ENCODE measurements at places on chromosomes 6 and 20. TPM values are rescaled to one million over a fixed set of nuclear protein-coding genes. Genes with fewer than 3 reads are reported as not detected.

The KHDC1 gene
- not detected for total RNA-seq

The NHLRC1 gene
- 3.9 TPM for total RNA-seq

The COL21A1 gene
- total RNA-seq = 4.9 TPM

The TRIM31 gene
- not detected for total RNA-seq

The TPD52L1 gene
- total RNA-seq = 146 TPM

The C6orf15 gene
- 17.8 TPM for total RNA-seq

The ALDH8A1 gene
- 0.88 TPM for total RNA-seq

The CST7 gene
- total RNA-seq = 5.1 TPM

- DNase-seq = no peak
Measured at GRCh38 chr6:15017261-15017660, 228.6 kb upstream of the JARID2 start.

DNA sequence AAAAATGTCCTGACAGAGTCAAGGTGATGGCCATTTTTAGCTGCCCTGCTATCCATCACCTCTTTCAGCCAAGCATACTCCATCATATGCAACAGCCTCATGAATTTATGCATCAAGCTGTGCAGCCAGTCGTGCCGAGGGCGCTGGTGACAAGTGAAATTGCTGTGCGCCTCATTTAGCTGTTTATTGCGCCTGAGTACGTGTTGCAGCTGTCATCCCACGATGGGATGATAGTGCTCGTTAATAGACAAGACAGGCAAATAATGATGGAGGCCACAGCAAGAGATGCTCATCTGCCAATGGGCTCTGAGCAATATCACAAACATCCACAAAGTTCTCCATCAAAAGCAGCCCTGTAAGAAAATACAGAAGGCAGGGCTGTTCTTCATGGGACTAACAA is 562.3 kb upstream of the POU3F2 start:
- DNase-seq = no peak

DNA sequence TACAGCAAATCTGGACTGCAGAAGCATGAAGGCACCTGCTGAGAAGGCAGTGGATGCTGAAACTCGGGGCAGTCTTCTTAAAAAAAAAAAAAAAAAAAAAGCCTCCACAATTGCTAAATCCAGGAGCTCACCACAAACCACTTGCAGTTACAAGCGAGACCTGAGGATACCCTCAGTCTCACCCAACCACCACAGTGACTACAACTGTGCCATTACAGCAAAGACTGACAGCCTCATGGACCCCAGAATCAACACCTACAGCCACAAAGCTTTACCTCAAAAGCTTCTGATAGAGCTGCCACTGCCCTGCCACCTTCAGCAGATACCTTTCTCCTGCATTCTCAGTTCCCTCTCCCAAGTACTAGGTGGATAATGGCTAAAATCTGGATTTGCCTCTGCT is 9.0 kb downstream of the COL21A1 start:
- no peak for DNase-seq

DNA sequence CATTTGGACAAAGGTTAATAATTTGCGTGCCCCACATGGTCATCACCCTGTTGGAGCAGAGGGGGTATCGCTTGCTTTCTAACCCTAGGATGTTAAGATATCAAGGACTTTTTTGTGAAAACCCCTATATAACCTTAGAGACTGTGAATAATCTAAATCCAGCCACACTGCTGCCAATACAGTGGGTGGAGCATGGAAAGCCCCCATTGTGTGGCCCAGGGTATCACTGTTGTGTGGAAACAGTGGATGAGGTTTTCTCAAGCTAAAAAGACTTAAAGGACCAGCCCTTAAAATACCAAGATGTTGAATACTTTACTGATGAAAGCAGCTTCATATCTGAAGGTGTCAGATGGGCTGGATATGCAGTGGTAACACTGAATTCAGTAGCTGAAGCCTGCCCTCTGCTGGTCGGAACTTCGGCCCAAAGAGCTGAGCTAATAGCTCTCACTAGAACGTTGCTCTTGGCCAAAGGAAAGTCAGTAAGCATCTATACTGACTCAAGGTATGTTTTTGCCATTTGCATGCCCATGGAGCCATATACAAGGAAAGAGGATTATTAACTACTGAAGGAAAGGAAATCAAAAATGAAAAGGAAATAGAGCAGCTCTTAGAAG is 695.2 kb downstream of the PHF3 start:
- no peak for DNase-seq

DNA sequence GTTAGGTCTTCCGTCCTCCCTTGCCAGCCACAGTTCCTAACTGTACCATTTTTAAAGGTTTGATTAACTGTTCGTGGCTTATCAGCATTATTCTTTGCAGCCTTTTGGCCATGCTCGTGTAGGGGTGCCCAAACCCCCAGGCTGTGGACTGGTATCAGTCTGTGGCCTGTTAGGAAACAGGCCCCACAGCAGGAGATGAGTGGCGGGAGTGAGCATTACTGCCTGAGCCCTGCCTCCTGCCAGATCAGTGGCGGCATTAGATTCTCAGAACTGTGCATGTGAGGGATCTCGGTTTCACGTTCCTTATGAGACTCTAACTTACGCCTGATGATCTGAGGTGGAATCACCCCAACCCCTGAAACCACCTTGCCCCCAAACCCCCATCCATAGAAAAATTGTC is 79.3 kb downstream of the TBC1D7 start:
- DNase-seq = peak; percentile 37

GRCh38 chr6:50362706-50363105 is 313.0 kb upstream of the DEFB112 start:
- DNase-seq = no peak

GRCh38 chr6:70952608-70953165 is 4.2 kb downstream of the B3GAT2 start:
- DNase-seq = no peak

DNA sequence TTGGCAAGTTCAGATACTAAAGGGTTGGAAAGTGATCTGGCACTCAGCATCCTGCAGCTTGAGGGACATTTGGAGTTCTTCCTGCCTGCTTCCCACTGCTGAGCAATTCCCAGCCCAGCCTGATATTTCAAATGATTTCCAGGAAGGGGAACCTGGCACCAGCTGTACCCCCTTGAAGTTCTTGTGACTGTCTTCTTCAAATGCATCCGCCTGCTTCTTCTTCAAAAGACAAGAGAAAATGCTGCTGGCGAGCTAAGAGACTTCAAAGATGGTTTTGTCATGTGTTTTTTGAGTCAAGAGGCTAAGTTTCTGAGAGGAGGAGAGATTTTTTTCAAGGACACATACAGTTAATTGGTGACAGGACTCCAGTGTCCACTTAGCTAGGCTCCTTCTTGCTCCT is 42.6 kb upstream of the B4GALT5 start:
- no peak for DNase-seq

GRCh38 chr20:62762376-62762775 is 33.9 kb upstream of the MRGBP start:
- DNase-seq = no peak

DNA sequence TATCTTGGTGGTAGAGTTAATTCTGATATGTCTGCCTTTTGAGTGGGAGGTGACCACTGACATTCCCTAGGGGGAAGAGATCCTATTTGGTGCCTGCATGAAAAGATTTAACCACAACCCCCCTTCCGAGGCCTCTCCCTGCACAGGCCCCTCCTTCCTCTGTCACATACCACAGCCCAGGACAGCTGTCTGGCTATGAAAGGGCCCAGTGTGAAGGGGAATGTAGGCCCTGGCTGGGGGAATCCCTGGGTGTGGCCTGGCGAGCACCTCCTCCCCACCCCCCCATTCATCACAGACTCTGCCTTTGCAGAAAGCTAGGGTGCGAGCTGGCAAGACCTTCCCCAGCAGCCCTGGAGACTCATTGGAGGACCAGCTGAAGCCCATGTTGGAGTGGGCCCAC is 27.4 kb upstream of the MAPRE1 start:
- DNase-seq = no peak

- DNase-seq = no peak
Measured at GRCh38 chr20:63268671-63269439, 3.8 kb upstream of the ARFGAP1 start.

DNA sequence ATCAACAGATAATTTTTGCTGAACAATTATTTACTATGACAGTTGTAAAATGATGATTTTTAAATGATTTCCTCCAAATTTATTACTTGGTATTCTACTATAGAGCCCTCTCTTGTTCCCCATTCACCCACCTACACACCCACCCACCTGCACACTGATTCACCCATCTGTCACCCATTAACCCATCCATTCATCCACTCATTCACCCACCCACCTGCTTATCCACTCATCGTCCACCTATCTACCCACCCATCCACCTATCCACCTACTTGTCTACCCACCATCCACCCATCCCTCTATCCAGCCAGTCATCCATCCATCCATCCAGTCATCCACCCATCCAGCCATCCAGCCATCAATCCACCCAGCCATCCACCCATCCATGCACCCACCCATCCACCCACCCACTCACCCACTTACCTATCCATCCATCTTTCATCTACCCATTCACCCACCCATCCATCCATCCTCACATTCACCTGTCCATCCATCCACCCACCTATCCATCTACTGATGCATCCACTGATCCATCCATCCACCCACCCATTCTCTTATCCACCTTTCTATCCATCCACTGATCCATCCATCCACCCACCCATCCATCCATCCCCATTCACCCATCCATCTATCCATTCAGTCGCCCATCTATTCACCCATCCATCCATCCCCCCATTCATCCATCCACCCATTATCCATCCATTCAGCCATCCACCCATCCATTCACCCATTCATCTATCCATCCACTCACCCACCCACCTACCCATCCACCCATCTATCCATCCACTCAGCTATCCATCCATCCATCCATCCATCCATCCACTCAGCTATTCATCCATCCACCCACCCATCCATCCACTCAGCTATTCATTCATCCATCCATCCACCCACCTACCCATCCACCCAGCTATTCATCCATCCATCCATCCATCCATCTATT is 72.0 kb downstream of the SYNJ2 start:
- DNase-seq = peak; percentile 73

DNA sequence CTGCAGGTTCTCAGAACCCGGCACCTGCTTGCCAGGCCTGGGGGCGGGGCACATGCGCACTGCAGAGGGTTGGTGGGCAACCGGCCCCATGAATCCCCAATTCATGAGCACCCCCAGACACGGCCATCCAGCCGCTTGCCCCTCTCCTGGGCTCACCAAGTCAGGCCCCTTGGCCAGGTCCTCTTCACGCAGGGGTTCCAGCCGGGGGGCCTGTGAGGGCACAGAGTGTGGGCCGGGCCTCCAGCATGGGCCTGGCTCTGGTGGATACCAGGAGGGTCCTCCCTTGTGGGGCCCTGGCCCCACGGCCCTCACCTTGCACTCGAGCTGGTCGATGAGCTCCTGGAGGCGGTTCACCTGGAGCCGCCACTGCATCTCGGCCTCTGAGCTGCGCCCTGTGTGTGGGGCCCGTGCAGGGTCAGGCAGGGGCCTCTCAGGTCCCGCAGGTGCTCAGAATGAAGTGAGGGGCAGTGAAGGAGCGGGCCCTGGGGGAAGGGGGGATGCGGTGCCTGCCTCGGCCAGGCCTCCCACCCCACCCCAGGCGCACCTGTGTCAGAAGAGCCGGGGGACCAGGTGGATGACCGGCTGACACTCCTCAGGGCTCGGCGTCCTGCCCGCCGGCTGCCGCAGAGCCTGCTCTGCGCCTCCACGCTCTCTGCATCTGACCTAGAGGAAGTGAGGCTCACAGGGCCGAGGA is 2.6 kb upstream of the C20orf144 start:
- DNase-seq = no peak

DNA sequence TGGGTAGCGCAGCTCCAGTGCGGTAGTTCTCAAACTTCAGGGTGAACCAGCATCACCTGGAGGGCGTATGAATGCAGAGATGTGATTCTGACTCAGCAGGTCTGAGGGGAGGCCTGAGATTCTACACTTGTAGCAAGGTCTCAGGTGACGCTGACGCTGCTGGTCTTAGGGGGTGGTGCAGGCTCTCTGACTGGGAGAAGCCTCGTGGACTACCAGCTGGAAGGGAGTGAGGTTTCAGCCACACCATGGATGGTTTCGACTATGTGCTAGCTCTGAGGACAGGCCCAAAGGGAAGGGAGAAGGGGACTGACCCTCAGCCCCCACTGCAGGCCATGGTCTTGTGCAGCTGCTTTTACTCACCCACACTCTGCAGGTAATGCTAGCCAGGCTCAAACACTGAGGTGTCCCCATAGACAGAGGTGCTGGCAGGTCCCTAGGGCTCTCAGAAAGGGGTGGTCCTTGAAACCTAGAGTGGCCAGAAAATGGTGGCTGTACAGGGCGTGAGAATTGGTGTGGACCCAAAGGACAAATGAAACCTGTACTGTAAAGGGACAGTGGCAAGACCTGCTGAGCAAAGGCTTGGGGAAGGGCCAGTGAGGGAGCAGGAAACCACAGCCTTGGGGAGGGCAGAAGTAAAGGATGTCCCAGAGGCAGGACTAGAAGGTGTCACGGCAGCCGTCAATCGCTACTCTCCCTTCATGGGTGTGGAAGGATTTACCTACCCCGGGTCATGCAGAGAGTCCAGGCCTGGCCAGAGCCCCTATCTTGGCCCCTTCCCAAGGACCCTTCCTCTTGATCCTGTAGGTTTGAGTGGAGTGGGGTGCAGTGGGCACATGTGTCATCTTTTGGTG is 52.7 kb downstream of the EBF4 start:
- no peak for DNase-seq

- no peak for DNase-seq
Measured at GRCh38 chr6:163916315-163917081, 502.0 kb downstream of the QKI start.

GRCh38 chr20:46640044-46640443 is 11.2 kb downstream of the SLC13A3 start:
- no peak for DNase-seq

- DNase-seq = no peak
Measured at GRCh38 chr6:161682982-161683381, 409.1 kb upstream of the AGPAT4 start.

GRCh38 chr20:63224412-63225081 is 8.6 kb upstream of the YTHDF1 start:
- DNase-seq = no peak

GRCh38 chr6:149940672-149940982 is 1.2 kb upstream of the ULBP2 start:
- no peak for DNase-seq

- no peak for DNase-seq
Measured at GRCh38 chr6:163688739-163689362, 274.3 kb downstream of the QKI start.

DNA sequence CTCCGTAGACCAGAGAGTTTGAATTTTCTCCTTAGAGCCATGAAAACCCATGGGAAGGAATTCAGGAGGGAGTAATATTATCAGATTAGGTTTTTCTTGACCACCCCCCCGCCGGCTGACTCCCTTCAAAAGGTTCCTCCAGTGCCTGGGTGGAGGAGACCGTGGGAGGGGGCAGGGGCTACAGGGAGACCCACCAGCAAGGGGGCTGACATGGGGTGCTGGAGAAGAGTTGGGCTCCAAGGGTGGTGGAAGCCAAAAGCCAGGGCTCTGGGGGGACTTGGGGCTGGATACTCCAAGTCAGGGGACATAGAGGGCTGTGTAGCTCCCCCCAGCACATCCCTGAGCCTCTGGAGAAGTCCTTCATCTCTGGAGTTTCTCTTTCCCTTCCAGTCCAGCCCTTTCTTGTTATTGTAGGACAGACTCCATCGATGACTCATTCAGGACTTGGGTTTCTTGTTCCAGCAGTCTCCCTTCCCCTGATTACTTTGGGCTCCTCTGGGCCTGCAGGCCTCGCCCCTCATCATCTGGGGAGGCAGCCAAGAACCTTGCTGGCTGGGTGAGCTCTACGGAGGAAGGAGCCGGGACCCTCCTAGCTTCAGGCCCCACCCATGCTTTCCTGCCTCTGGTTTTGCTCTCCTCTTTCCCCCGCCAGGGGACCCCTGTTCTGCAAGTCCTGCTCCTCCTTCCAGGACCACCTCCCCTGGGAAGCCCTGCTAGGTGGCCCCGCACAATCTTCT is 10.5 kb upstream of the KIAA1755 start:
- no peak for DNase-seq
